Myometrial cell (primary cell): ENCODE measurements at places on chromosomes 5 and 9. TPM values are rescaled to one million over a fixed set of nuclear protein-coding genes. Genes with fewer than 3 reads are reported as not detected.

MUSK gene
- total RNA-seq = 0.18 TPM in 1 of 2 replicates, not detected in the other

PCDHB3 gene
- total RNA-seq = 0.89 TPM in 1 of 2 replicates, not detected in the other

KDM4C gene
- 8.4 and 10.1 TPM in 2 replicates for total RNA-seq

CMBL gene
- 8.6 and 10.3 TPM in 2 replicates for total RNA-seq

OTP gene
- not detected in 2 replicates for total RNA-seq

HTR1A gene
- total RNA-seq = not detected in 2 replicates

FGD3 gene
- not detected in 2 replicates for total RNA-seq

SNX30 gene
- 4.6 and 6.2 TPM in 2 replicates for total RNA-seq

ARID3C gene
- total RNA-seq = under 0.01 and 0.58 TPM in 2 replicates

CARD9 gene
- total RNA-seq = 6.7 and 8.1 TPM in 2 replicates

LCP2 gene
- not detected in 2 replicates for total RNA-seq

OR2Y1 gene
- not detected in 2 replicates for total RNA-seq

LECT2 gene
- total RNA-seq = not detected in 2 replicates

MEIKIN gene
- not detected in 2 replicates for total RNA-seq

AGXT2 gene
- not detected in 2 replicates for total RNA-seq

FBP1 gene
- not detected in 2 replicates for total RNA-seq

FBN2 gene
- total RNA-seq = 63.1 and 80.1 TPM in 2 replicates

SLC46A2 gene
- total RNA-seq = not detected in 2 replicates

LCN1 gene
- not detected in 2 replicates for total RNA-seq

FAM169A gene
- 0.29 and 1.1 TPM in 2 replicates for total RNA-seq

PCDHB5 gene
- total RNA-seq = under 0.01 TPM in 1 of 2 replicates, not detected in the other

ESM1 gene
- 1.2 and 6.6 TPM in 2 replicates for total RNA-seq

CDX1 gene
- total RNA-seq = not detected in 2 replicates

EGFLAM gene
- total RNA-seq = 2.6 and 4.3 TPM in 2 replicates
